ENCODE measurements at places on chromosomes 11 and 22.

- DNase-seq = peak; percentile 37
Observed at GRCh38 chr11:88886796-88887195, 179.0 kb downstream of the GRM5 start.

DNA sequence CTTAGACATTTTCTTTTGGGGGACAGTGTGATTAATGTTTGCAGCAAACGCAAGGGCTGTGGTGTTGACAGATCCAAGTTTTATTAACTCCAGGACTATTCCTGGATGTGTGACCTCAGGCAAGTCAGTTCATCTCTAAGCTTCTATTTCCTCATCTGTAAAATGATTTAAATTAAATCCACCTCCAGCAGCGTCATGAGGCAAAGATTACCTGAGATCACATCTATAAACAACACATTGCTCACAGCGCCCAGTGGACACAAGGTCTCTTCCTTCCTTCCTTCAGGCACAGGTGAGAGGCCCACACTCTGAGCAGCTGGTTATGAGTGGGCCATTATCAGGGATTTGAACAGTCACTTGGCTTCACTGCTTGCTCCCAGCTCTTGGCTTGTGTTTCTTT, 111.2 kb upstream of the RASSF10 start:
- no peak for DNase-seq

DNA sequence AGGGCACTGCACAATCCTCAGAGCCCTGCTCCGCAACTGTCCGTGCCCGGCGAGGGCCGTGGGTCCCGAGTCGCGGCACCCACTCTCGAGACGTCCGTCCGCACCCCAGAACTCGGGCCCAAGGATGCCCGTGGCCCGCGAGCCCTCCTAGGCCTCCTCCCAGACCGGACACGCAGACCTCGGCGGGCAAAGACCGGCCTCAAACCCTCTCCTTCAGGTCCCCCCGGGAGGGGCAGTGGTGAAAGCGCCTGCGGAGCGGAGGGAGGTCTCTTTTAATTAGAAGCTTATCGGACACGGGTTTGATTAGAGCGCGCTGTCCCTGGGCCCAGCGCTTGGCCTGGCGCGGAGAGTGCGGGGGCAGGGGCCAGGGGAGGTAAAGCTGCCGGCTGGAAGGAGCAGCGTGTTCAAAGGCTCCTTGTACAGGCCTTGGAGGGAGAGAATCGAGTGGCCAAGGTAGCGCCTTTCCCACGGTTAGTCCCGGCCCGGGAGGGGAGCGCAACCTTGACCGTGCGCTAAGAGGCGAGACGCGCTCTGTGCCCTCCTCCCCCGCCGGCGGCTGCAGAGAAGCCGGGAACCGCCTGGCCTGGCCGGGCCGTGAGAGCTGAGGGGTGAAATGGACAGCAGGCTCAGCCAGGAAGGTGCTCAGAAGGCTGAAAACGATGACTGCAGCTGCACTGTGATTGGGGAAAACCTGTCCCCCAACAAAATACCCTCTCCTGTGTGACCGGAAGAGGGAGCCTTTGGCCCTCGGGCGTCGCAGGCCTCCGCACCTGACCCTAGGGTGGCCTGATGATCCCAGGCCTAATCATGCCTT, 4.6 kb downstream of the WT1 start:
- no peak for DNase-seq

GRCh38 chr11:43825217-43825816, 55.3 kb upstream of the ALKBH3 start:
- no peak for DNase-seq

DNA sequence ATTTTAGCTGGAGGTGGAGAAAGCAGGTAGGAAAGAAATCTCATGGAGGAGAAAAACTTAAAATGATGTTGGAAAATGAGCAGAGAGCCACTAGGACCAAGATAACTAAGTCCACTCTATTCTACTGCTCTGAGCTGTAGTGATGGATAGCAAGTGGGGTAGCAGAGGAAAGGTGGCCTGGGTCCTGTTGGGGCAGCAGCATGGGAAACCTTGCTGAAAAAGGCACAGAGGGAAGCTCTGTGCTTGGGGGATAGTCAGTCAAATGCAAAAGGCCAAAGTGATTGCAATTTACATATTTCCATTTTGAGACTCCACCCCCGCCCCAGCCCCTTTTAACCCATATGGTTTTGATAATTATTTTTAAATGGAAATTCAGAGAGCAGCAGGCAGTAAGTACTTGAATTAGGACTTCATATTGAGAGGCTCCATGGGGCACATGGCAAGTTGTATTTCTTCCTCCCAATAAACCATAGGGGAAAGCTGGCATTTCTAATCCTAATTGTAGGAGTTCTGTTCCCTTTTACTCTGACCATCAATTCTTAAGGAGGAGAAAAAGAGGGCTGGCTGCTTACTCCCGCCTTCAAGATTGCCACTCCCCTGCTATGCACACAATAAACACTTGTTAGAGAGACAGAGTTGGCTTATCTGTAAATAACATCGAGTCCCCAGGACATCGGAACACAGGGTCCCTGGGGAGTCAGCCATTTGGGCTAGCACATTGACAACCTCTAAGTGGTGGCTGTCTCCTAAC, 1341.5 kb upstream of the TENM4 start:
- DNase-seq = no peak

GRCh38 chr11:114202011-114202609, 94.1 kb upstream of the NNMT start:
- no peak for DNase-seq

DNA sequence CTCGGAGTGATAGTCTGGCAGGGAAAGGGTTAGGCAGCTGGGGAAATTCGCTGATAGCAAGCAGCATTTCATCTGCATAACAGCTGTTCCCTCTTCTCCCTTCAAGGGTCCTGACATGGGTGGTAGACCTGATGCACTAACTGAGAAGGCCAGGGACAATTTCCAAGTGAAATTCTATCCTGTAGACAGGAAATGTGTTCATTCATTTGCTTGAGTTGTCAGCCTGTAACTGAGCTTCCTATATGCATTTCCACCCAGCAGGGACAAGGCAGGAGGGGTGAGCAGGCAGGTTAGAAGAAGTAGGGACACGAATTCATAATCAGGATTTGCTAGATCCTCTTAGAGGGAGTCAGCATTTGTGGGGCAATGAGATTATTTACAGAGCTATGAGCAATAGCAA, 154.3 kb upstream of the NCAM1 start:
- no peak for DNase-seq

DNA sequence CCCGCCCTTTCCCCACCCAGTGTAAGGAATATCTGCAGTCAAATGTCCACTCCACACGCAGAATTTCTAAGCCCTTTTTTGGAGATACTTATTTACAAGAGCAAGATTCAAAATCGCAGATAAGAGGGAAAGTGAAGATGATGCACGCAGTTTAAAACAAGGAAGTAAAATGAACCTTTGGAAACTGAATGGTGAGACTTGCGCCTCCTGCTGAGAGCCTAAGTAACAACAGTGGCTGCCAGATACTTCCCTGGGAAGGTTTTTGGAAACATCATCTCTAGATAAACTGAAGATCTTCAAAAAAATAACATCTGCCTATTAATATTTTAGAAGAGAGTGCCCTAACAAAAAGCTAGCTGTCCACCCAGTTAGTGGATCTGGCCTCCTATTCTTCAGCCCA, 963.1 kb upstream of the FAT3 start:
- no peak for DNase-seq

DNA sequence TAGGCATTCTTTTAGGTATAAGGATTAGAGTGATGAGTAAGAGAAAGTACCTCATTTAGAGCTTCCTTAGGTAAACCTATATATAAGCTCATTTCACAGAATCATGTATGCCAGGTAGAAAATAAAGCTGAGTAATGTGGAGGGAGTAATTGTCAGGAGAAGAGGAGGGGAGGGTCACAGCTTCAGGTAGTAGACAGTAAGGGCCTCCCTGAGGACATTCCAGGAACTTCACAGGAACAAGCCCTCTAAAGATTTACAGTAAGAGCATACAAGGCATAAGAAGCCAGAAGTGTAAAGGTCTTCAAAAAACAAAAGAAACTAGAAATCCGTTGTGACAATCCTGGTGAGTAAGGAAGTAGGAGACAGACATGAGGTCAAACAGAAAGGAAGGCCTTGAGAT, 57.6 kb downstream of the USP47 start:
- no peak for DNase-seq

GRCh38 chr11:61923166-61924063, 6.0 kb upstream of the RAB3IL1 start:
- no peak for DNase-seq

GRCh38 chr22:43624144-43624998, 187.7 kb downstream of the EFCAB6 start:
- no peak for DNase-seq

GRCh38 chr11:36273110-36273509, 16.1 kb downstream of the COMMD9 start:
- DNase-seq = no peak

GRCh38 chr11:63839508-63840355, 822 bp downstream of the MARK2 start:
- DNase-seq = no peak

- no peak for DNase-seq
Observed at GRCh38 chr22:20173772-20174171, 22.9 kb upstream of the CCDC188 start.

DNA sequence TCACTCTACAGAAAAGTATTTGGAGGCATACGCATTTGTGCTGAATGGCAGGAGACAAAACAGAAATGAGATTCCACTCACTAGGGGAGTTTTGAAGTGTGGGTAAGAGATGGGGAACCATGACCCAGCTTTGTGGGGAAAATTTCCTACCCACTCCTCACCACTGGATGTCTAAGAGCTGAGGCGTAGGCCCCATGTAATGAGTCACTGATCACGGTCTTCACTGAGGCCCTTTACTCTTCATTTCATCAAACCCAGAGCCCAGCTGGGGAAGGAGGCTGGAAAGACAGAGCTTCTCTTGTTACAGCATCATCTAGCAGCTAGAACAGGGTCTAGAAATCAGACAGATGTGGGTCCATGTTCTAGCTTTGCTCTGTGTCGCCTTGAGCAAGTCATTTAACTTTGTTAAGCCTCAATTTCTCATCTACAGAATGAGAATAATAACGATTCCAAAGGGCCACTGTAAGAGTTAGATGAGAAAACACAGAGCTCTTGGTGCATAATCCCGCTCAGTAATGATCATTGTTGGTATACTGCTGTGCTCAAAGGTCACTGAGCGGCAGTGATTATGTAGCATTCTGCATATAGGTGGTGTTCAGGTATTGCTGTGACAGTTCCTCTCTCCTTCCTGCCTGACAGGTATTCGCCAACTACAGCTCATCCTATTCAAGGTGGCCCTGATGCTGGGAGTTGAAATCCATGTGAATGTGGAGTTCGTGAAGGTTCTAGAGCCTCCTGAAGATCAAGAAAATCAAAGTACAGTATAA, 97.2 kb downstream of the MICAL2 start:
- DNase-seq = no peak

- no peak for DNase-seq
Observed at GRCh38 chr11:96319898-96320656, 22.9 kb downstream of the MAML2 start.

All from iPS DF 6.9 (cell line).